Liver (tissue), 10 donors: ENCODE measurements at places on chromosomes 13 and 19.

GRCh38 chr19:19900729-19901444, at the start of gene ZNF93:
TSS of gene ZNF93 (plus strand) at chr19:19900946. CDS start at chr19:19901089, 143 bp downstream.
- H3K36me3 ChIP-seq, result no peaks in the 10 kb centered on the region
- DNase-seq, result peak; percentile 90
- H3K4me3 ChIP-seq, result peak within 1 kb of the TSS; percentile 49
- H3K27ac ChIP-seq, result peak within 1 kb of the TSS; percentile 71
- no peaks in the 10 kb centered on the region for H3K27me3 ChIP-seq
- H3K4me1 ChIP-seq, result no peaks in the 10 kb centered on the region

GRCh38 chr19:13206587-13206986, 56.4 kb downstream of the IER2 start:
- H3K4me3 ChIP-seq, result no peak overlapping the region
- no peak for DNase-seq
- no peaks in the 10 kb centered on the region for H3K27me3 ChIP-seq
- H3K4me1 ChIP-seq, result peaks cover 6% of the 10 kb centered on the region
- no peak overlapping the region for H3K27ac ChIP-seq

DNA sequence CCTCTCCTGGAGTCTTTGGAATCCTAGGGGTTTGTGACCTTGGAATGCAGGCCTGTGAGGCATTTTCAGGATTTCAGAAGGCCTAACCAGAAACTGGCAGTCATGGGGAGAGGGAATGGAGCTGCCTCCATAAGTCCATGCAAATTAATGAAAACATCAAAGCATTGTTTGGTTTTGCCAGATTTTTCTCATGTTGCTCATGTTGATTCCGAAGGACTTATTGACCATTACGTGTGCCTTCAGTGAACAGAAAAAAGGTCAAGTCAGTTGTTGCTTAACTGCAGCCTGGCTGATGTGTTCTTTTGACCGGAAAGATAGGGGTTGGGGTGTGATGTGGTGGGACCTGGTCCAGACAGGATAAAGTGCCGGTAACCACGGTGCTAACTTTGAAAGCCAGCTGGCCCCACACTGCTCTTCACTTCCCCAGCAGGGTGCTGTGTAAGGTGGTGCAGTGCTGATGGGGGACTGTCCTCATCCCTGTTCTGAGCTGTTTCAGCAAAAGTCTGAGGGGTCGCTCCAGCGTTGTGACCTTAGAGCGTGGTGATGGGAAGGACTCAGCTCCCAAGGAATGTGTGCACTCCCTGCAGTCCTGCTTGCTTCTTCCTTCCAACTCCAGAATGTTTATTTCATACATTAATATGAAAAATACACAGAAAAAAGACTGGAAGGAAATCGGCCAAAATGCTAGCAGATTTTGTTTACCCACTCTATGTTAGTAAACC, 3.5 kb downstream of the RNF113B start:
- no peak overlapping the region for H3K4me3 ChIP-seq
- no peak for DNase-seq
- H3K27ac ChIP-seq, result peak overlapping the region; percentile 77
- peaks cover 8% of the 10 kb centered on the region for H3K36me3 ChIP-seq
- no peaks in the 10 kb centered on the region for H3K27me3 ChIP-seq

DNA sequence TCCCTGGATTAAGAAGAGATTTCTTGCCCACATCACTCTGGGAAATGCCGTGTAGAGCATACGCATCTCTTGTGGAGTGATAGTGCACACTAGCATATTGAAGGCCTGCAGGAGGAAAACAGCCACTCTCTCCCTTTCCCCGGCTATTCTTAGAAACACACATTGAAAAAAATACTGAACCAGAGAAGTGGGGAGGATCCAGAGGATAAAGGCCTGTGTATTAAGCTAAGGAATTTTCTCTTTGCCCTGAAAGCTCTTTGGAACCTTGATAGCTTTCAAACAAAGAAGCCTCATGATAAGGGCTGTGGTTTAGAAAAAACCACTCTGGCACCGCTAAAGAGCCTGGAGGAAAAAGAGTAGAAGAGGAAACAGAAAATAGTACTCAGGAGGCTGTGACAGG, 386.1 kb upstream of the NBEA start:
- H3K4me1 ChIP-seq, result no peaks in the 10 kb centered on the region
- no peaks in the 10 kb centered on the region for H3K36me3 ChIP-seq
- H3K27me3 ChIP-seq, result no peaks in the 10 kb centered on the region
- H3K4me3 ChIP-seq, result no peak overlapping the region
- no peak for DNase-seq

- DNase-seq, result no peak
- H3K4me3 ChIP-seq, result peak overlapping the region; percentile 33
- no peak overlapping the region for H3K27ac ChIP-seq
- H3K4me1 ChIP-seq, result peaks cover 17% of the 10 kb centered on the region
Measured at GRCh38 chr13:45219938-45220375, 19.1 kb upstream of the KCTD4 start.

GRCh38 chr19:29031216-29031615, 181.7 kb downstream of the UQCRFS1 start:
- H3K27ac ChIP-seq, result no peak overlapping the region

GRCh38 chr13:84997858-84998257, 801.4 kb downstream of the SLITRK6 start:
- H3K27me3 ChIP-seq, result no peaks in the 10 kb centered on the region
- no peaks in the 10 kb centered on the region for H3K36me3 ChIP-seq
- H3K27ac ChIP-seq, result no peak overlapping the region
- H3K4me3 ChIP-seq, result no peak overlapping the region

- no peaks in the 10 kb centered on the region for H3K36me3 ChIP-seq
- peak overlapping the region; percentile 83 for H3K27ac ChIP-seq
- peak; percentile 69 for DNase-seq
- H3K4me1 ChIP-seq, result peaks cover 16% of the 10 kb centered on the region
- no peaks in the 10 kb centered on the region for H3K27me3 ChIP-seq
- peak overlapping the region; percentile 83 for H3K4me3 ChIP-seq
Measured at GRCh38 chr19:532561-533363, 1.2 kb downstream of the CDC34 start.

DNA sequence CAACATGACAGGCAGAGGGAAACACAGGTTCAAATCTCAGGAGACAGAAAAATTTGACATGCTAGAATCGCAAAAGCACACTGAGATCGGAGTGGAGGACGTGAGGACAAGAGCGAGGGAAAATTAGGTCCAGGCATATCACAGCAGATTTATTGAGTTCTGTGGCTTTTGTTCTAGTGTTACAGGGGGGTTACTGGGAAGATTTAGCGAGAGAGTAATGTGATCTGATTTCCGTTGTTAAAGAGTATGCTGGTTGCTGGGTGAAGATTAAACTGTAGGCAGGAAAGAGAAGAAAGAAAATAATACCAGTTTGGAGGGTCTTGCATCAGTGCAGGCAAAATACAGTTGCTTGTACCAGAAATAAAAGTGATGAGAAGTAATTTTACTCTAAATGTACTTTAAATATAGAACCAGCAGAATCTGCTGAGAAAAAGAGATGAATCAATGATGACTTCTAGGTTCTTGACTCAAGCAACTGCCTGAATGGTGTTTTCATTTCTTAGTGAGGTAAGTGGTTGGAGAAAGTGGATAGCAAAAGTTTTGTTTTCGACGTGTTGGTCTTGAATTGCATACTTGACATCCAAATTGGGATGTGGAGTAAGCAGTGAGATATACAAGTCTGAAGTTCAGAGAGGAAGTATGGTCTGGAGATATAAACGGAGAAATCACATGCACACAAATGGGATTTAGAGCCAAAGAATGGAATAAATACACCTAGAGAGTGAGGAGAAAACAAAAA, 35.7 kb downstream of the UFM1 start:
- DNase-seq, result no peak
- no peaks in the 10 kb centered on the region for H3K27me3 ChIP-seq
- no peak overlapping the region for H3K4me3 ChIP-seq

GRCh38 chr13:43113603-43114002, 90.2 kb downstream of the DNAJC15 start:
- no peak overlapping the region for H3K4me3 ChIP-seq
- no peaks in the 10 kb centered on the region for H3K4me1 ChIP-seq
- H3K27ac ChIP-seq, result no peak overlapping the region
- H3K36me3 ChIP-seq, result no peaks in the 10 kb centered on the region

- DNase-seq, result no peak
- no peaks in the 10 kb centered on the region for H3K27me3 ChIP-seq
- H3K27ac ChIP-seq, result no peak overlapping the region
- peaks cover 9% of the 10 kb centered on the region for H3K4me1 ChIP-seq
Measured at GRCh38 chr13:99063952-99064351, 86.1 kb upstream of the DOCK9 start.

DNA sequence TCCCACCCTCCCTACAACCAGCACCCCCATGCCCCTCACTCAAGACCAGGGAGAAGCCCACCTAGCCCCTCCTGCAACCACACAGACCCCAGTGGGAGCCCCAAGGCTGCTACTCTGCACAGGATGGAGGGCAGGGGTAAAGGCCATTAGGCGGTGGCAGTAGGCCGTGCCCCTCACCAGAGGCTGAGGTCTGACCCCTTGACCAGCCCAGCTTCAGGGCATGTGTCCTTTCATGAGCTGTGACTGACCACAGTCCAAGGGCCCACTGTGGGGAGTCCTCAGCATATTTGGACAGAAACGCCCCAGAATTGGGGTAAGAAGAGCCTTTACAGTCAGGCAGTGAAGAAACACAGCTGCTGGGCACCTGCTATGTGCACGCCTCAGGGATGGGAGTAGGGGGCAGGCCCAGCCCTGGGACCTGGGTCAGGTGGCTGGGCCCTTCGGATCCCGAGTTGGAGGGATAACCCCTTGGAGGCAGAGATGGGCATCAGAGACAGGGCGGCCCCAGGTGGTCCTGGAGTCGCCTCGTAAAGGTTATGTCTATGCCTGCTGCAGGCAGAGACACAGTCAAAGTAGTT, 1.7 kb upstream of the RPS5 start:
- H3K36me3 ChIP-seq, result peaks cover 2% of the 10 kb centered on the region
- H3K27me3 ChIP-seq, result no peaks in the 10 kb centered on the region
- H3K4me1 ChIP-seq, result peaks cover 14% of the 10 kb centered on the region
- peak overlapping the region; percentile 99 for H3K27ac ChIP-seq
- H3K4me3 ChIP-seq, result no peak overlapping the region

- H3K4me1 ChIP-seq, result no peaks in the 10 kb centered on the region
- H3K4me3 ChIP-seq, result no peak overlapping the region
- H3K36me3 ChIP-seq, result no peaks in the 10 kb centered on the region
- H3K27me3 ChIP-seq, result no peaks in the 10 kb centered on the region
- DNase-seq, result no peak
- no peak overlapping the region for H3K27ac ChIP-seq
Measured at GRCh38 chr13:52711286-52711685, 28.3 kb downstream of the CNMD start.

- no peak for DNase-seq
- no peaks in the 10 kb centered on the region for H3K27me3 ChIP-seq
- H3K27ac ChIP-seq, result no peak overlapping the region
- peak overlapping the region; percentile 2 for H3K4me3 ChIP-seq
- no peaks in the 10 kb centered on the region for H3K4me1 ChIP-seq
Measured at GRCh38 chr19:36401475-36401874, 17.0 kb downstream of the ZFP82 start.

GRCh38 chr19:18682807-18683108, 722 bp upstream of the CRTC1 start:
- no peaks in the 10 kb centered on the region for H3K27me3 ChIP-seq
- H3K36me3 ChIP-seq, result no peaks in the 10 kb centered on the region
- DNase-seq, result no peak
- H3K27ac ChIP-seq, result peak overlapping the region; percentile 67
- H3K4me3 ChIP-seq, result no peak overlapping the region

DNA sequence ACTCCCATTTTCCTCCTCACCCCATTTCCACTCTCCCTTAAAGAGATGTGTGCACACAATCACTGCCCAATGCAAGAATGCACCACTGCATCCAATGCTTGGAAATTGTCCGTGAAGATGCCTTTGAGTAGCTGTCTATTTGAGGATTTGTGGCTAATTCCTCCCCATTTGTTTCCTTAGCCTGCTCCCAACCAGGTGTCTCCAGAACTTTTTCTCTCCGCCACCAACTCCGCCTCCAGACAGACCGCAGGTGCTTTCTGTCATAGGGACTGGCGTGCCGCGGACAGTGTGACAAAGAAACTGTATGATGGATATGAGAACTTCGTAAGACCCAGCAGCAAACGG, 461 bp upstream of the TM9SF2 start:
- peak overlapping the region; percentile 81 for H3K4me3 ChIP-seq
- no peaks in the 10 kb centered on the region for H3K27me3 ChIP-seq
- peaks cover 41% of the 10 kb centered on the region for H3K4me1 ChIP-seq
- DNase-seq, result no peak
- peak overlapping the region; percentile 74 for H3K27ac ChIP-seq

GRCh38 chr13:30607908-30608307, 9.8 kb upstream of the USPL1 start:
- no peaks in the 10 kb centered on the region for H3K36me3 ChIP-seq
- H3K27me3 ChIP-seq, result no peaks in the 10 kb centered on the region
- no peaks in the 10 kb centered on the region for H3K4me1 ChIP-seq
- no peak overlapping the region for H3K4me3 ChIP-seq
- DNase-seq, result no peak
- no peak overlapping the region for H3K27ac ChIP-seq

GRCh38 chr19:14383661-14384555, 2.7 kb downstream of the ADGRE5 start:
- no peak overlapping the region for H3K4me3 ChIP-seq
- H3K27ac ChIP-seq, result peak overlapping the region; percentile 74
- DNase-seq, result no peak
- no peaks in the 10 kb centered on the region for H3K27me3 ChIP-seq
- no peaks in the 10 kb centered on the region for H3K4me1 ChIP-seq

- peaks cover 53% of the 10 kb centered on the region for H3K36me3 ChIP-seq
Measured at GRCh38 chr19:5651361-5651760, 28.5 kb downstream of the SAFB start.

- H3K27me3 ChIP-seq, result no peaks in the 10 kb centered on the region
- no peak overlapping the region for H3K27ac ChIP-seq
- H3K4me3 ChIP-seq, result no peak overlapping the region
- H3K4me1 ChIP-seq, result peaks cover 10% of the 10 kb centered on the region
Measured at GRCh38 chr13:27374650-27375049, 49.8 kb upstream of the GTF3A start.

GRCh38 chr13:72295153-72295552, 428.1 kb upstream of the DACH1 start:
- H3K27ac ChIP-seq, result no peak overlapping the region
- H3K4me3 ChIP-seq, result no peak overlapping the region
- H3K36me3 ChIP-seq, result no peaks in the 10 kb centered on the region

- H3K4me1 ChIP-seq, result no peaks in the 10 kb centered on the region
- H3K27me3 ChIP-seq, result no peaks in the 10 kb centered on the region
- DNase-seq, result no peak
- H3K4me3 ChIP-seq, result no peak overlapping the region
Measured at GRCh38 chr13:21240586-21240985, 64.1 kb downstream of the MRPL57 start.

DNA sequence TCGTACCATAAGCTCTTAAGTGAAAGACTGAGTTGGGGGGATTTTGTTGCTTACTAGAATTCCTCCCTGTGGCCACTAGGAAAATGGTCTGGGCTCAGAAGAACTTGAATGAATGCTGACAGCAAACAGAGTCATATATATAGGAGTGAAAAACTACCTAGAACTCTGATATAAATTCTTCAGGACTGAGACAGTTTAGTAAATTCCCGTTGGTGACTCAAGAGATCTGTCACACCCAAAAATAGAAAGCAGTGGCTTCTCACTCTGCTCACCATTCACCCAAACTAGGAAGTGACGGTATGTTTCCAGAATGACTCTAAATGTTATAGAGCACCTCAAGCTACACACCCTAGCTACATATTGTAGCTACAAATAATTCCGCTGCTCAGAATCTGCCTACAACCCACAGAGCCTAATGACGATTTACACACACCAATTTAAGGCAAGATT, 116.2 kb downstream of the TBC1D4 start:
- H3K36me3 ChIP-seq, result no peaks in the 10 kb centered on the region
- no peak overlapping the region for H3K27ac ChIP-seq
- H3K4me1 ChIP-seq, result no peaks in the 10 kb centered on the region
- DNase-seq, result no peak
- no peak overlapping the region for H3K4me3 ChIP-seq

- no peak for DNase-seq
- H3K4me1 ChIP-seq, result peaks cover 15% of the 10 kb centered on the region
- H3K4me3 ChIP-seq, result no peak overlapping the region
- no peaks in the 10 kb centered on the region for H3K36me3 ChIP-seq
- H3K27me3 ChIP-seq, result no peaks in the 10 kb centered on the region
Measured at GRCh38 chr13:45195421-45195820, 5.4 kb downstream of the KCTD4 start.
